Kidney (tissue), 22 donors: ENCODE measurements at places on chromosomes 3 and 15.

DNA sequence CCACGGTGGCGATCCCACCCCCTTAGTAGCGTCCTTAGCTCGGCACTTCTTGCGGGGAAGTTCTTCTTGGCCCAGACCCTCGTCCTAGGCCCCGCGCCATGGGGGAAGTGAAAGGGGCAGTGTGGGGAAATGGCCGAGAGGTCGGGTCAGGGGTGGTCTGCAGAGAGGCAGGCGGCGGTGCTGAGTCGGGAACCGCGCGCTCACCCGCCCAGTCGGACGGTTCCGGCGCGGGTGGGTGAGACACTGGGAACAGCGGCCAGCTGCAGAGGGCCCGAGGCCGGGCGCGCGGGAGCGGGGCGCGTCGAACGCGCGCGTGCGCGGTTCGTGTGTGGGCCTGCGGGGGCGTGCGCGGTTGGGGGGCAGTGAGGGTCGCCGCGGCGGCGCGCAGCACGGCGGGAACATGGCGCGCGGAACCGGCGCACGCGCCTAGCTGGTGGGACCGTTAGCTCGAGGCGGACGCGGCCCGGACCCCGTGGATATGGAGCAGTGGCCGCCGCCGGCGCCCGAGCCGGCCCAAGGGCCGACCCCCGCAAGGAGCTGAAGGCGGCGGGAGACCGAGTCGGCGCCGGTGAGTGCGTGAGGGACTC is 246.9 kb downstream of the GOLGA6L6 start:
- DNase-seq: no peak

DNA sequence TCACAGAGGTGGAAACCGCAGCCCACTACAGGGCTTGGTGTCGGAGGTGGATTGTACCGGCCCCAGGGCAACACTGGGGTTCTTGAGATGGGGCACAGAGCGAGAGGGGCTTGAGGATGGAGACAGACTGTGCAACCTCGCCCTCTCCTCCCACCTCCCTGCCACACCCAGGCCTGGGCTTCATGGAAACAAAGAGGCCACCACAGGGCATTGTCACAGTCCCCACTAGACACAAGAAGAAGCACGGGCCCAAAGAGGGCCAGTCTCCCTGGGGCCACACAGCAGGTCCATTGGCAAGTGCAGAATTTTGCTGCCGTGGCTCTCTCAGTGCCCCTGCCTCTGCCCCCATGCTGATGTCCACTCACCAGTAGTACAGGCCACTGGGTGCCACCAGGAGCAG is 4.1 kb upstream of the CALML4 start:
- DNase-seq: no peak

DNA sequence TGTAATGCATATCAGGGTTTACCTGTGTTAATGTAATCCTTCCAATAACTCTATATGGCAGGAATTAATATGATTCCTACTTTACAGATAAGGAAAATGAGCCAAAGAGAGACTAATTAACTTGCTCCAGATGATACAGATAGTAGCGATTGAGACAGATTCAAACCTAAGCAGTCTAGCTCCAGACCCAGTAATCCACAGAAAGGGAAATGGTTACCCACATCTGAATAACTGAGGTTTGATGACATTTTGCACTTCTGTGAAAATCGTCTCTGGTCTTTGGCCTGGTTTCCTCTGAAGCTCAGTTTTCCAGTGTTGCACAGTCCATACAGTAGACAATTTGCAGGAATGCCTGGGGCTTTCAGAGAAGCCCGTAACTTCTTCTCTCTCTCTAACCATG is 177.1 kb upstream of the UMPS start:
- no peak for DNase-seq

GRCh38 chr3:9007928-9008327 is 44.7 kb upstream of the RAD18 start:
- DNase-seq: no peak

GRCh38 chr15:66138892-66139590 is 114.5 kb downstream of the MEGF11 start:
- DNase-seq: no peak

GRCh38 chr15:38035701-38036100 is 101.3 kb downstream of the TMCO5A start:
- DNase-seq: no peak

GRCh38 chr3:152828075-152828840 is 6.7 kb upstream of the P2RY1 start:
- DNase-seq: no peak

DNA sequence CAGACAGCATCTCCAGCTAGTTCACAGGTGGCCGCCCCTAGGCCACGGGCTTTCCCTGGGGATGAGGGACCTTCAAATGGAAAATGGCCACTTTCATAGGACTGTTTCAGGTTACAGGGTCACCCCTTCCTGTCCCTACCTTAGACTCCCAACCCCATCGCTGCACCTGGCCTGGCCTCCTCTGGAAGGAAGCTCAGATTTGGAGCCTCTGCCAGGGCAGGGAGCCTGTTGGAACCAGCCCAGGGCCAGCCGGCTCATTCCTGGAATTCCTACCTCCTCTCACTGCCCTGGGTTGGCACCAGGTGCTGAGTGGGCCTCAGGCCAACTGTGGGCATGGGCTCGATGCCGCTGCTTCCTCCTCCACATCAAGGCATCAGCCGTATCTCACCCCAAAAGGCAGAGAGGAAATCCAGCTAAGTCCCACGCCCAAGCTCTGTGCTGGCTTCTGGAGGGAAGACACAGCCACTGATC is 42.2 kb downstream of the KLHL25 start:
- peak; percentile 59 for DNase-seq

- DNase-seq: no peak
Observed at GRCh38 chr3:28109829-28110228, 131.6 kb upstream of the CMC1 start.

GRCh38 chr3:13574083-13574797 is 25.3 kb downstream of the FBLN2 start:
- DNase-seq: no peak

DNA sequence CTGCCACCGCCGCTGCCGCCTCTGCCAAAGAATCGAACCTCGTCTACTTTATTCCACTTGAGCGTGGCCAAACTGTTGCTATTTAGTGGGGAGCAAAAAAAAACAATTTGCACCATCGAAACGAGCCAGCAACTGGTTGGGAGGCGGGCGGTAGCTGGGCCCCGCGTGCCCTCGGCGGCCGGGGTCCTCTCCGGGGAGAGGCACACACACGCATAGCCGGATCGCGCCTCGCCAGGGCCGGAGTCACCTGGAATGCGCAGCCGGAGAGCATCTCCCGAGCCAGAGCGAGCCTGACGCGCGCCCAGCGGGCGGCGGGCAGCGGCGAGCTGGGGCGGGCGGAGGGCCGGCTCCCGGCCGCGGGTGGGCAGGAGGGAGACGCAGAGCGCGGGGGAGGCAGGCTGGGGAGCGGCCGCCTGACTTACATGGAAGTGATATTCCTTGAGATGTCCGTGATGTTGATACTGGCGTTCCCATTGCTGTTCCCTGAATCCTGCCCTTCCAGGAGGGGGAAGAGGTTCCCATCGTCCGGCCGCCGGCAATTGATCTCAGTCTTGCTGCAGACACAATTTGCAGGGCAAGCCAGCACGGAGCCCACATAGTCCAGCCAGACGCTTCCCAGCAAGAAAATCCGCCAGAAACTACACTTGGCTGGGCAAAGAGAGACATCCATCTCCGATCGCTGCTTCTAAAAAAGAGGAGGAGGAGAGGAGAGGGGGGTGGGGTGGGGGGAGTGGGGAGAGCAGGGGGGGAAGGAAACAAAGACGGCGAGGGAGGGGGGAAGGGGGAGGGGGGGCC is 858 bp downstream of the NTRK3 start:
- peak; percentile 88 for DNase-seq

GRCh38 chr3:51389423-51390183 is 1.5 kb upstream of the RBM15B start:
- peak; percentile 78 for DNase-seq

DNA sequence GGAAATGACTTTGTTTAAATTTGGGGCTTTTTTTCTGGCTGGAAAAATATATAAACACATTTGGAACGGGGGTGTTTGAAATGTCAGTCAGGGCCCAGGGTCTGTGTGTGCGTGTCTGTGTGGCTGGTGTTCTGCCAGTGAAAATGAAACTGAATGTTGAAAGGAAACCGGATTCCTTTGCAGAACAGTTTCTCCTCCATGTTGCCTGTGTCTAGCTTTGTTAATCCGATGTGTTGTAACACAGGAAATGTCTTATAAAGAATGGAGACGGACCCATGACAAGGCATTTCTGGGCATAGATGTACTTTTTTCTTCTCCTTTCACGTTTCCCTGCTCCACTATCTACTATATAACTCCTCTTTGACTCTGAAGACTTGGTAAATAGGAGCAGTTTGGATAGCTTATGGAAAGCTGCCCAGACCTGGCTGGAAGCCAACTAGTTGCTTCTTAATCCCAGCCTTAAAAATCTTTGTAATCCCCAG is 2.8 kb downstream of the SQOR start:
- DNase-seq: no peak

DNA sequence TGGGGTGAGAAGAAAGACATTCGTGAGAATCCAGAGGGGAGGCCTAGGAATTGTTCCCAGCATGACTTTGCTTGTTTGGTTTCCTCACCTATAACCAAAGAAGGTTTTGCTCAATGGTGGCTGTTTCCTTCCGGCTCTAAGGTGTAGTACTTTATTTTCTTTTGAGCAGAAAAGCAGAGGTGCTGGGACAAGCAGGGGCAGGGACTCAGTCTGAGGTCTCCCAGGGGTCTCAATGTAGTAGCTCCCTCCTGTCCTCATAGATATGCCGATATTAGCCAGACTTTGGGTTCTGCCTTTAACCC is 41.6 kb downstream of the ZBTB38 start:
- no peak for DNase-seq

- DNase-seq: no peak
Observed at GRCh38 chr3:189225431-189225830, 53.7 kb downstream of the TPRG1 start.

GRCh38 chr3:90055666-90056065 is 948.2 kb downstream of the EPHA3 start:
- DNase-seq: no peak

GRCh38 chr15:92670621-92671020 is 15.0 kb upstream of the FAM174B start:
- no peak for DNase-seq
